ENCODE measurements at places on chromosomes 13 and 19.

GRCh38 chr13:41751277-41751676 lies 209.6 kb downstream of the VWA8 start:
- DNase-seq: no peak

DNA sequence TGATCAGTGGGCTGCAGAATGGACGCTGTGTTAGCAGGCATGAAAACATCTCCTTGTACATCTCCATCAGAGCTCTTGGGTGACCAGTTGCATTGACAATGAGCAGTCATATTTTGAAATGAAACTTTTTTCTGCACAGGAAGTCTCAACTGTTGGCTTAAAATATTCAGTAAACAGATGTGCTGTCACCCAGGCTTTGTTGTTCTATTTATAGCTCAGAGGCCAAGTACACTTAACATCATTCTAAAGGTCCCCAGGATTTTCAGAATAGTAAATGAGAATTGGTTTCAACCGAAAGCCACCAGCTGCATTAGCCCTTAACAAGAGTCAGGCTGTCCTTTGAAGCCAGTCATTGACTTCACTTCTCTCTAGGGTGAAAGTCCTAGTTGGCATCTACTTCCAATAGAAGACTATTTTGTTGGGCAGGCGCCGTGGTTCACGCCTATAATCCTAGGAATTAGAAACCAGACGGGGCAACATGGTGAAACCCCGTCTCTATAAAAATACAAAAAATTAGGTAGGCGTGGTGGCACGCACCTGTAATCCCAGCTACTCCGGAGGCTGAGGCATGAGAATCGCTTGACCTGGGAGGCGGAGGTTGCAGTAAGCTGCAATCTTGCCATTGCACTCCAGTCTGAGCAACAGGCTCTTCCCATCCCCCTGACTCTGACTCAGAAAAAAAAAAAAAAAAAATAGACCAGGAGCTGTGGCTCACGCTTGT lies 7.9 kb upstream of the PDE4A start:
- DNase-seq: peak; percentile 51

GRCh38 chr13:40074338-40074737 lies 418.9 kb downstream of the COG6 start:
- no peak for DNase-seq

DNA sequence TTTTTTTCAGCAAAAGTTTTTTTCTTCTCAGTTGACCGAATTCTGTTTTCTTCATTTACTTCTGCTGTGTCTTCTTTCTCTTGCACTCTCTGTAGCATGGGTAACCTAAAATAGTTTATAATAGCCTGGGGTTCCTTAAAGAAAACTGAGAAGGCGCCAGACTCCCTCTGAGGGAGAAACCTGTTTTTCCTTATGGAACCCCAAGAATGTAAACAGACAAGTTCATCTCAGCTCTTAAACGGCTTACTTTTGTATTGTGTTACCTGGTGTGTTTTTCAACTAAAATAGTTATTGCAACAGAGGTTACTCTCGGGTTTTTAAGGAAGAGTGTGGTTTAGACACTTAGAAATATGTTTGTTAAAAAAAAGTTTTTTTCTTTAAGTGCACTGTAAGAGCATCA lies 23.8 kb upstream of the TM9SF2 start:
- no peak for DNase-seq

DNA sequence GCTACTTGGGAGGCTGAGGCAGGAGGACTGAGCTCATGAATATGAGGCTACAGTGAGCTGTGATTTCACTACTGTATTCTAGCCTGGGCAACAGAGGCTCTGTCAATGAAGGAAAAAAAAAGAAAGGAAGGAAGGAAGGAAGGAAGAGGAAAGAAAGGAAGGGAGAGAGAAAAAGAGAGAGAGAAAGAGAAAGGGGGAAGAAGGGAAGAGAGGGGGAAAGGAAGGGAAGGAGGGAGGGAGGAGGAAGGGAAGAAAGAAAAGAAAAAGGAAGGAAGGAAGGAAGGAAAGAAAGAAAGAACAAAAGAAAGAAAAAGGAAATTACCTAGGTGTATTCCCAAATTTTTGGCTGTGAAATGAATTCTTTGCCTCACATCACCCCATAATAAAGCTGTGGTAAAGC lies 7.2 kb upstream of the RFX2 start:
- DNase-seq: no peak

GRCh38 chr13:72657379-72657778 lies 70.0 kb downstream of the MZT1 start:
- no peak for DNase-seq

Measured in activated CD4-positive, alpha-beta memory T cell treated with anti-CD3 and anti-CD28 coated beads, Interleukin-2, amount 10 ng/mL, durations not matched to agents 7 days and 5 days (primary cell).